Stimulated activated naive CD8-positive, alpha-beta T cell treated with anti-CD3 and anti-CD28 coated beads, Interleukin-15, amount 100 ng/mL, for 72 hours (primary cell): ENCODE measurements at places on chromosomes 13 and 19.

DNA sequence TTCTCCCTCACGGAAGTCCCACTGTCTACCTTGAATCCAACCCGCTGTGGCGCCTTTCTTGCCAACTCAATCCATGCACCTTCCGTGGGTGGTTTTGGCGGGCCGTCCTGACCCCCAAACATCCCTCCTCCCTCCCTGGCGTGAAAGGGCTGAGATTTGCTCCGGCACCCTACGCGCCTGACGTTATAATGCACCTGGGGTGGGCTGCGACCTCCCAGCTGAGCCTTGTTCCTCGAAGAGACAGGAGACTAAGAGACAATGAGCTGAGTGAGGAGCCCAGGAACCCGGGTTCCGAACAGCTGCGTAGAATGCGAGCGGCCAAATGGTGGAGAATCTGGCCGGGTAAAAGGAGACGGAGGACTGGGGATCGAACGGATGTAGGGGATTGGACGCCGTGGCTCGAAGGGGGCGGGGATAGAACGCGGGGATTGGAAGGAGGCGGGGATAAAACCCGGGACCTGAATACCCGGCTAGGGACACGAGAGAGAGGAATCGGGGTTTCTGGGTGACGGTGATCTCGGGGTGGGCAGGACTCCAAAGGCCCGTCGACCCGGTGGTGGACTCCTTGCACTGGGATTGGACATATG lies at the start of gene CPT1C:
Gene CPT1C, plus strand, starts transcription at position 461 of the 587 bp plus-strand sequence. CDS start 1,137 bp downstream, outside the sequence.
- DNase-seq, result peak; percentile 52

- DNase-seq, result no peak
Observed at GRCh38 chr19:28603453-28603852, 609.5 kb downstream of the UQCRFS1 start.

- no peak for DNase-seq
Observed at GRCh38 chr19:33558151-33558550, 36.6 kb upstream of the PEPD start.

DNA sequence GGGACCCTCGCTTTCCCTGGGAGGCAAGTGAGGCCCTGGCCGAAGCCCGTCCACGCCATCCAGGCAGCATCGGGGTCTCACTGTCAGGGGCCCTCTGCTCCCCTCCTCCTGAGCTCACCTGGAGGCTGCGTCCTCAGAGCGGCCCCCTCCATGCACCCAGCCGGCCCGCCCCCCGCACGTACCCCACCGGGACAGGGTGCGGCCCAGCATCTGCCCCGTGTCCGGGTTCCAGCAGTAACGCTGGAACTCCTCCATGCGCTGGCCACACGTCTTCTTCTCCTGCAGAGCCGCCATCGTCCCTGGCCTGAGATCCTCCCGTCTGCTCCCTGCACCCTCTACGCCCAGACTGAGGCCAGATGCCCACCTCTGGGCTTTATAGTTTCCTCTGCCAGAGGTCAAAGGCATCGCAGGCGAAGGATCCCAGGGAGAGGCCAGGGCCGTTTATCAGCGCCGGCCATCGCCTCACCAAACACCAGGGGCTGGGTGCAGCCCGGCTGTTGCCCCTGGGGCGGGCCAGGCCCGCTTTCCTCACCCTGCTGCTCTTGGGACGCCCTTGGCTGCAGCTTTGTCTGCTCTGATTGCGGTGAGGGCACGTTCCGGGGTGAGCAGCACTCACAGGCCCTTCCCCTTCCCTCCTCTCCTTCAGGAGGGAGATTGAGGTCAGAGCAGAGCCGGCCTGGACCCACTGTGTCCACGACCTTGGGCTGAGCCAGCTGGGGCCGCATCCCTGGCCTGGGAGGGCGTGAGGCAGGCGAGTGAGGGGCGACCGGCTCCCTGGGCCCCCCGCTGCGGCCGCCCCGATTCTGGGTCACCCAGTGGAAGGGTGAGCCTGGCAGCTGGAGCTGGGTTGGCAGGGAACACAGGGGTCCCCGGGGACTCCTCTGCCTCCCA lies at the start of gene ATP4B:
Gene ATP4B, minus strand, starts transcription at position 348 of the 891 bp plus-strand sequence. Its CDS starts 54 bp downstream, at position 294.
- no peak for DNase-seq

GRCh38 chr13:44884076-44884729 lies 105.1 kb downstream of the NUFIP1 start:
- no peak for DNase-seq
